Cortex of kidney (tissue), 1 donor: ENCODE measurements at places on chromosomes 4 and X.

GRCh38 chr4:139602776-139603360, 46.8 kb upstream of the SETD7 start:
- no peak for DNase-seq

DNA sequence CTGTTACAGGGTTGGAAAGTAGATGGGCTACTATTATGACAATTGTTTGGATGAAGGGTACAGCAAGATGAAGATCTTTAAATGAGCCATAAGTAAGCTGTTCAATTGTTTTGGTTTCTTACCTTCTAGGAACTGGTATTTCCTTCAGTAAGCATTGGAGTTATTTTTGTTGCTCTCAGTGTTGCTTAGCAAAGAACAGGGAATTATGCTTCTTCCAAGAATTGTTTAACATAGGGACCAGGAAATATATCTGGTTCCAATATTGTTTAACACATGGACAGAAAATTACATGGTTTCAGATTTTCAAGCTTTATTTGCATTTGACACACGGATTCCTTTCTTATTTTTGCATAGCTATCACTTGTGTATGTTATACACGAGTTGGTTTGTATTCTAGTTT, 1999.0 kb downstream of the ARAP2 start:
- no peak for DNase-seq

DNA sequence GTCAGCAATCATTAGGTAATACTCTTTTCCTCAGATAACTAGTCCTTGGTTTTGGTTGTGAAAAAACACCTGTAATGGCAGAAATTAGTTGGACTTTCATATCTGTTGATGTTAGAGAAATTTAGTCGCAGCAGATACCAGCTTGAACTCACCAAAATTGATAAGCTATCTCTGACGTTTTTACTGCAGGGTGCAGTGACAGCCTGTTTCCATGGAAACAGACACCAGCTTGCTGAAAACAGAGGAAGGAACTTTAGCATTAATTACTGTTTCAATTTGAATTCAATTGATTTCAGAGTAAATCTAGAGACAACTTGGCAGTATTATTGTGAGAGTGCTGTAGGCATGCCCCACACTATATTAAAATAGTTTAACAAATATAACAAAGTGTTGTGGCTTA, 246.5 kb downstream of the PPP1R2C start:
- no peak for DNase-seq

DNA sequence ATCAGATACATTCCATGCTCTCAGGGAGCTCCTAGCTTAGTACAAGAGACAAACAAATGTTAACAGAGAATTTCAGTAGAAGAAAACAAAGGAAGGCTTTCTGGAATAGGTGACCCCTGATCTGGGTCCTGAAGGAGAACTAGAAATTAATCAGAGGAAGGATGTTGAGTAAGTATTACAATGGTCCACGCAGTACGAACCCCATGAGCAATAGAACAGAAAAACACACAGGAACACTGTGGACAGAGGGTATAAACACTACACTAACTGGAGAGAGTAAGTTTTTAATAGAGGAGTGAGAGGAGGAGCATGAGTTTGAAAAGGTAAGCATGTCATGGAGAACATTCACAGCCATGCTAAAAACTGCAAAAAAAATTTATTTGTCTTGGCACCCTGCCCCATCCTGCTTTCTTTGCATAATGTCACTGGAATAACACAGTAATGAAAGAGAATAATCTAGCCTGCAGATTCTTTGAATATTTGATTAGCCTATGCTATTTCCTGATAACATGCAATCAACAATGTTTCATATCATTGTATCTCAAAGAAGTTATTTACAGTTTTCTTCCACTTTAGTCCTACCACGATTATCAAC, 140.3 kb upstream of the ZXDB start:
- no peak for DNase-seq

GRCh38 chr4:1214101-1215095, 34.5 kb downstream of the CTBP1 start:
- no peak for DNase-seq

GRCh38 chr4:73713650-73714049, 26.7 kb upstream of the CXCL8 start:
- no peak for DNase-seq

GRCh38 chr4:76384052-76384451, 36.9 kb downstream of the CCDC158 start:
- no peak for DNase-seq

GRCh38 chrX:119753001-119753400, 5.4 kb upstream of the SOWAHD start:
- DNase-seq: no peak

DNA sequence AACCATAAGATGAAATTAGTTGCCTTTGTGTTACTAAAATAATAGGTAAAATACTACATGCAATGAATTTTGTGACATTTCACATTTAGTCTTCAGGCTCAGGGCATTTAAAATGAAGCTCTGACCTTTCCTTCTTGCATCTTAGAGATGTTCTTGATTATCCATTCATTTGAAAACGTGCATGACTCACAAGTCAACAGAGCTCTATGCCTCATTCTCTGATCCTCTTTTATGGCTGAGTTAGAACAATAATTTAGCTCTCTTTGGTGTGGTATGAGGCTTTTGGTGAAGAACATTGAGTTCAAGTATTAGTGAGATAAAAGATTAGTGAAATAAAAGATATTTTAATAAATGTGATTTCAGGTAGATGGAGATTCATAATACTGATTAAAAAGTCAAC, 66.5 kb downstream of the TIGD2 start:
- DNase-seq: no peak
